ENCODE measurements at places on chromosomes 3 and 15.

GRCh38 chr3:59128685-59129084, 78.9 kb upstream of the CFAP20DC start:
- no peak for DNase-seq

GRCh38 chr3:161274691-161275298, 53.7 kb downstream of the NMD3 start:
- DNase-seq = peak; percentile 24

- no peak for DNase-seq
These were observed 37.9 kb downstream of the TJP1 start for GRCh38 chr15:29784413-29784812.

DNA sequence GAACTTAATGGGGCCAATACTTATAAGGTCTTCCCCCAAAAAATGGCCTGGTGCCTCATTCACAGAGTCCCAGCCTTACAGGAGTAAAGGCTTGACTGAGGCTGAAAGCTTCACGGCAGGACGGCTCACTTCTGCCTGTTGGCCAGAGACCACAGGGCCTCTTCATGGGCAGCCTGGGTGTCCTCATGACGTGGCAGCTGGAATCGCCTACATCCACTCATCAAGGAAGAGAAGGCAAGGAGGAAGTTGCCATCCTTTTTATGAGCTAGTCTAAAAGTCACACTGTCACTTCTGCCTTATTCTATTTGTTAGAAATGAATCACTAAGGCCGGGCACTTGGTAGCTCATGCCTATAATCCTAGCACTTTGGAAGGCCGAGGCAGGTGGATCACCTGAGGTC, 89.3 kb upstream of the DGKG start:
- no peak for DNase-seq

GRCh38 chr3:57545636-57546268, 1.6 kb upstream of the DNAH12 start:
- DNase-seq = no peak

DNA sequence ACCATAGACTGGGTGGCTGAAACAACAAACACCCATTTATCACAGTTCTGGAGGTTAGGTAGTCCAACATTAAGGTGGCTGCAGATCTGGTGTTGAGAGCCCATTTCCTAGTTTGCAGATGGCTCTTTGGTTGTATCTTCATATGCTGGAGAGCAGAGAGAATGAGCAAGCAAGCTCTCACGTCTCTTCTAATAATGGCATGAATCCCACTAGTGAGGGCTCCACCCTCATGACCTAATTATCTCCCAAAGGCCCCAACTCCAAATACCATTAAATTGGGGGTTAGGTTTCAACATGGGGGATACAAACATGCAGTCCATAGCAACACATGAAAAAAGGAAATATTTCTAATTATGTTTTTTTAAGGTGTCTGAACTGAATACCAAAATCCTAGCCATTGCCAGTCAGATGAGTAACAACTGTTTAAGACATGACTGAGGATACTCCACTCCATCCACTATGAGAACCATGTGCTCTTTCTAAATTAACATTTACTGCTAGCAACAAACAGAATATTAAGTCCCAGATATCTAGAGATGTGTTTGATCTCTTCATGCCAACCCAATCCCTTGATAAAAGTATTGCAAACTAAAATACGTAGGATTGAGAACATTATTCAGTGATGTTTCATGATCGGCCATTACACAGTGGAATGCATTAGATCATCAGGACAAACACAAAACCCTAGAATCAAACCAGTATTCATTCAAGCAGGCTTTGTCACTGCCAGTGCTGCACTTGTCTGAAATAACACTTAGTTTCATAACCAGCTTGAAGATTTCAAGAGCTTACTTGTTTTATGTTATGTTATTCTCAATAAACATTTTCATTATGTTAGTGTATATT, 340.3 kb downstream of the SLC9A9 start:
- no peak for DNase-seq

- no peak for DNase-seq
These were observed 70.4 kb upstream of the OXTR start for GRCh38 chr3:8839607-8840325.

- DNase-seq = no peak
These were observed 16.4 kb downstream of the NECTIN3 start for GRCh38 chr3:111087924-111088469.

DNA sequence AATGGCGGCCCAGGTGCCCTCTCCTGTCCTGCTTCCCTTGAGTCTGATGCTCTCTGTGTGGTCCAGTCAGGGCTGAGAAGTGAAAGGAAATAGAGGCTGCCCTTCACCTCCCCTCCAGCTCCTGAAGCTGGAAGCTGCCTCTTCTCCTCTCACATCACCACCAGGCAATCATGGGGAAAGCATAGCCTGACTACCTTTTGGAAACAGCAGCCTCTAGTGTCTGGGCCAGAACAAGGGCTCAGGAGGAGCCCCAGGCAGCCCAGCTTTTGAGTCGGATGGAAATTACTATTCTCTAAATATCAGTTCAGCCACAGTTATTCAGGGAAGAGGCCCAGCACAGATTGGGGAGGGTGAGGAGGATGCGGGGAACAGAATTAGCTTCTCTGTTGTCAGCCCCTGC, 43.3 kb upstream of the CCDC174 start:
- DNase-seq = no peak

DNA sequence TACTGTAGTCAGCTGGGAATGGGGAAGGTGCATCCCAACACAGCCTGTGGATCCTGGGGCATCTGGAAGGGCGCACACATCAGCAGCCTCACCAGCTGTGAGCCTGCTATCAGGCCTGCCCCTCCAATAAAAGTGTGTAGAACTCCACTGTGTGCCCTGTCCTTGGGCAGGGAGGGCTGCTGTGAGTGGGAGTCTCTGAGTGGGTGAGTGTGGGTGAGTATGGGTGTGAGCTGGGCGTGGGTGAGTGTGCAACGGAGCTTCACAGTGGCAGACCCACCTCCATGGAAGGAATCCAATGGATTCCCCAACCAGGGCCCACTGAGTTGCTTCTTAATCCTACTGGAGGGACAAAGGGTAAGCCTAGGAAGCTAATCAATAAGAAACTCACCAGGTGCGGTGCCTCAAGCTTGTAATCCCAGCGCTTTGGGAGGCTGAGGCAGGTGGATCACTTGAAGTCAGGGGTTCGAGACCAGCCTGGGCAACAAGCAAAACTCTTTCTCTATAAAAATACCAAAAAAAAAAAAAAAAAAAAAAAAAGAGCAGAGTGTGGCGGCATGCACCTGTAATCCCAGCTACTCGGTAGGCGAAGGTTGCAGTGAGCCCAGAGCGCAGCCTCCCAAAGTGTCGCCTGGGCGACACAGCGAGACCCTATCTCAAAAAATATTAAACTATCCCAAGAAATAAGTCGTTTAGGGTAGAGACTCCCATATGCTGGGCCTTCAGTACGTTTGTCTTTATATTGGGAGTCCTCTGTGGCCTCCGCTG, 555 bp upstream of the RCCD1 start:
- no peak for DNase-seq

- DNase-seq = no peak
These were observed 221.1 kb downstream of the MAGI1 start for GRCh38 chr3:65817553-65818126.

GRCh38 chr3:101861789-101862415, 12.6 kb downstream of the NFKBIZ start:
- no peak for DNase-seq

DNA sequence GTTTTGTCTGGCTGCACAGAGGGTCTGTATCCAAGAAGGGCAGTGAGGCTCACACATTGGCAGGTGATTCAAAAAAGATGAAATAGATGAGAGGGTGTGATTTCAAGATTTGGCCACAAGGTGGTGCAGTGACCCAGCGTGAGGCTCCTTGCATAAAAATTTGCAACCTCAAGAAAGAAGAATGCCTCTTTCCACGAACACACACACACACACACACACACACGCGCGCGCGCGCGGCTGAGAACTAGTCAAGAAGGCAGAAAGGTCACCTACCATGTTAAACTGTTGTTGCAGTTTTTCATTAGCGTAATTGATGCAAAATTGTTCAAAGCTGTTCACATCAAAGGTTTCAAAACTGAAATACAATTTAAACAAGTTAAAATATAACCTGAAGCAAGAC, 39.2 kb downstream of the MYO5C start:
- peak; percentile 78 for DNase-seq

GRCh38 chr3:133394561-133395311, 5.1 kb upstream of the BFSP2 start:
- DNase-seq = no peak

DNA sequence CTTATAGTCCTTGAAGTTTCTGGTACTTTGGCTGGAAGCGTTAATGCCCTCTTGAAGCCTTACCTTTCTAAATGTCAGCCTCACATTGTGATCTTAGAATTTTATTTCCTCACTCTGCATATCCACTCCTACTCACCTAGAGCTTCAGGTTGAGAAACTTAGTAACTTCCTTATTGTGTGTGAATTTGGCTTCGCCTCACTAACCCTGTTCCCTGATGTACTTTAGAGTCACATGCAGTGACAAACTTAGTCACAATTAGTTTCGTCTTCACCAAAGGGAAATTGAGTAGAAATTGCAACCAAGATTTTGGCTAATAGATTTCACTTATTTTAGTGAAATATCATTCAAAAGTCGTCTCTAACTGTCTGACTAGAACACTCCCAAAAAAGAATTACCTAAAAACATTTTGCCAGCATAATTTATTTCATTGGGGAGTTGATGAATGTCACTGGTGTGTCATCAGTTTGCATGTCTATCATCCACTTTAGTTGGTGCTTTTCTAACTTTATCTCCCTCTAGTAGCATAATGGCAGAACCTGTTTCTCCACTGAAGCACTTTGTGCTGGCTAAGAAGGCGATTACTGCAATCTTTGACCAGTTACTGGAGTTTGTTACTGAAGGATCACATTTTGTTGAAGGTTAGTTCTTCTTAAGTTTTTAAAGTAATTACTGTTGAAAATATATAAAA, 960 bp downstream of the MFN1 start:
- DNase-seq = no peak

DNA sequence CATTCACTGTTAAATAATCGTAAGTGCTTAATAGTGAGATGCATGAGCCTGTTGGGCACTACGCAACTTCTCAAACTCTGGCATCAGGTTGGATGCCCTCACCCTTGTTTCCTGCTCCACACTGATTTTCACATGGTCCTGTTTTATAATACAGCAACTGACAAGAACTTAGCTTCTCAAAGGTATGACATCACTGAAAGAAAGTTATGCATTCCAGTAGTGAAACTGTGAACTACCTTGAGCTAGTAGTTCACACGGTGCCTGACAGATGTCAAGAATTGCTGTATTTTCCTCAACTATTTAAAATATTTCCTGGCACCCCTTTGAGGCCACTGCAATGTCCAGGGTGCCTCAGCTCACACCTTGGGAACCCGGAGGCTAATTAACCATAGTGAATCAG, 327.5 kb downstream of the RORA start:
- no peak for DNase-seq

GRCh38 chr3:120498556-120499346, 48.0 kb upstream of the FSTL1 start:
- DNase-seq = peak; percentile 72

GRCh38 chr3:39028546-39028945, 23.2 kb downstream of the SCN11A start:
- DNase-seq = no peak

- DNase-seq = no peak
These were observed 41.7 kb downstream of the KIF15 start for GRCh38 chr3:44803298-44803697.

GRCh38 chr3:10145685-10146084, 4.1 kb downstream of the VHL start:
- no peak for DNase-seq

GRCh38 chr3:51338632-51339031, 46.5 kb upstream of the MANF start:
- DNase-seq = no peak

DNA sequence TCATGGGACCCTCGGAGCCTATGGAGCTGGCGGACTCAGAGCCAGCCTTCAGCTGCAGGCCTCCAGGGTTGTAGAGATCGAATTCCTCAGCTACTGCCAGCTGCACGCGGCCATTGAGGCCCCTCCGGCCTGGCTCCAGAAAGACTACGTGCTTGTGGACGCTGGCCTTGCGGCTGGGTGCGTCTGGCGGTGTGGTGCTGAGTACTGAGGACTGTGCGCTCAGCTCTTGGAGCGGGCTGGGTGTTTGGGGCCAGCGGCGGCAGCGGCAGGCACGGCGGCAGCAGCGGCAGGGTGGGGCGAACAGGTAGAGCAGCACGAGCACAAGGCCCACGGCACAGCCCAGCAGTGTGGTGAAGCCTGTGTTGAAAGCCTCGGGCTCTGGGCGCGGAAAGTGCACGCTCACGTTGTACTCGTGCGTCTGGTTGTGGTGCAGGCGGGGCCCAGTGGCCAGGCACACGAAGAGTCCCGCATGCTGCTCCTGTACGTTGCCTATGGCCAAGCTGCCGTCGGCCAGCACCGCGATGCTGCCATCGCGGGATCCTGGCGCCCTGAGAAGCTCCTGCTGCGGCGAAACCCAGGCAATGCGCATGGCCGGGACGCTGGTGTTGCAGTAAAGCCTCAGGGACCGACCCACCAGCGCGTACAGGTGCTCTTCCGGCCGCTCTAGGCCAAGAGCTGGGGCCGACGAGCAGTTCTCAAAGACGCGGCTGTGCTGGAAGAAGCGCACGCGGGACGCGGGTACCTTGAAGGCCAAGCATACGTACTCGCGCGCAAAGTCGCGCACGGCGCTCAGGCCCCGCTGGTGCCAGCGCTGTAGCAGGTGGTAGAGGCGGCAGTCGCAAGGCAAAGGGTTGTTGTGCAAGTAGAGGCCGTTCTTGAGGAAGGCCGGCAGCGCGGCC, 1.3 kb downstream of the AMIGO3 start:
- peak; percentile 6 for DNase-seq

- DNase-seq = no peak
These were observed 347 bp downstream of the HACL1 start for GRCh38 chr3:15601046-15601398.

- no peak for DNase-seq
These were observed 562.6 kb upstream of the DPPA4 start for GRCh38 chr3:109899925-109900324.

DNA sequence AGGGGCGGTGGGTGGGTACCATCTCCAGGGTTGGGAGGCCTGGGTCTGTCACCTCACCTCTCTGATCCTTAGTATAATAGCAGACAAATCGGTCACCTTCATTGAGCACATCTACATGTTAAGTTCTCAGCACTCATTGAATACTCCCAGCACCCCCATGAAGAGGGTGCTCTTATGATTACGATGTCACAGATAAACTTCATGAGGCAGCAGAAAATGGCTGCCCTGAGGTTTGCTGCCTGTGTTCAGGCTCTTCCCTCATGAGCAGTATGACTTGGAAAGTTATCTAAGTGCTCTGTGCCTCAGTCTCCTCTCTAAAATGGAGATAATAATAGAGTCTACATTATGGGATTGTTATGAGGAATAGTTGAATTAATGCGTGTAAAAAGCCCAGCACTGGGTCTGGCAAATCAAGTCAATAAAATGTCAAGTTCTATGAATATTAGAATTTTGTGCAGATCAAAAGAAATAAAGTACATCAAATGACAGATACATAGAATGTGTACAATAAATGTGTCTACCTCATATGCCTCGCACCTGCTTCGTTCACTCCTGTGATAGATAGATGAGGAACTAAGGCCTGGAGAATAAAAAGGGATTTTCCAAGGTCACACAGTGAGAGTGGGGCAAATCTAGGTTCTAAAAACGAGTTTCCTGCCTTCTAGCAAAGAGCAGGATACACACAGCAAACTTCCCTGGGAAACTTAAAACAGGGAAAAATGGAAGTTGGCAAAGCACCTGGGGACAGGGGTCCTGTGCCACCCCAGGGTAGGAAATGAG, 142.2 kb upstream of the MRPS22 start:
- no peak for DNase-seq

GRCh38 chr3:9399746-9400145, 2.3 kb downstream of the SETD5 start:
- peak; percentile 76 for DNase-seq

Measured in left kidney (tissue), 8 donors.